ENCODE measurements at places on chromosomes 3 and 15.

- H3K27me3 ChIP-seq = no peaks in the 10 kb centered on the region
- no peak for DNase-seq
- H3K4me1 ChIP-seq = no peaks in the 10 kb centered on the region
- H3K4me3 ChIP-seq = no peak overlapping the region
- H3K27ac ChIP-seq = no peak overlapping the region
Measured at GRCh38 chr15:35013370-35013769, 25.3 kb upstream of the ZNF770 start.

DNA sequence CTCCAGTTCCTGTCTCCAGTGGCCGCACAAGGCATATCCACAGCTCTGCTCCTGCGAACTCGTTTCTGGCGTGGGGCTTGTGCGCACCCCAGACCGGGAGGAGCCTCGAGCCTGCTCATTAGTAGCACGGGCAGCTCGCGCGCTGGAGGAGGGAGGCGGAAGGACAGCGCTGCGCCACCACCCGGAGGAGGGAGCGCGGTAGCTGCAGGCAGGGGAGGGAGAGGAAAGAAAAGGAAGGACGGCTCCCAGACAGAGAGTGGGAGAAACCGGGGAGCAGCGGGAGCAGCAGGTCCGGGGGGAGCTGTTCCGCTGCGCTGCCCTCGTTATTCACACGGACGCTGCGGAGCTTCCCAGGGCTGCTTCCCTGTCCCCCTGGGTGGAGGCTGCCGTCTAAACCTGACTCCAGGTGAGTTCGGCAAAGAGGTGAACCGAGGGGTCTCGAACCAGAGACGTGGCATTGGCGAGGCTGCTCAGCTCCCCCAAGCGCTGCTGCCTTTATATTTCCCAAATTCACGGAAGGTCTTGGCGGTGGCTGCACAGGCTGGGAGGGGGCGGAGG is 121.3 kb upstream of the ZNF717 start:
- DNase-seq = no peak
- H3K36me3 ChIP-seq = no peaks in the 10 kb centered on the region
- H3K4me1 ChIP-seq = no peaks in the 10 kb centered on the region
- H3K4me3 ChIP-seq = no peak overlapping the region
- H3K27ac ChIP-seq = no peak overlapping the region

- H3K4me3 ChIP-seq = no peak overlapping the region
- H3K36me3 ChIP-seq = no peaks in the 10 kb centered on the region
- H3K4me1 ChIP-seq = no peaks in the 10 kb centered on the region
- DNase-seq = no peak
- H3K27me3 ChIP-seq = no peaks in the 10 kb centered on the region
Measured at GRCh38 chr3:53213276-53213675, 42.5 kb downstream of the TKT start.

- no peaks in the 10 kb centered on the region for H3K27me3 ChIP-seq
- no peaks in the 10 kb centered on the region for H3K4me1 ChIP-seq
- no peak overlapping the region for H3K4me3 ChIP-seq
- no peaks in the 10 kb centered on the region for H3K36me3 ChIP-seq
Measured at GRCh38 chr3:190345027-190345821, 23.0 kb upstream of the CLDN1 start.

DNA sequence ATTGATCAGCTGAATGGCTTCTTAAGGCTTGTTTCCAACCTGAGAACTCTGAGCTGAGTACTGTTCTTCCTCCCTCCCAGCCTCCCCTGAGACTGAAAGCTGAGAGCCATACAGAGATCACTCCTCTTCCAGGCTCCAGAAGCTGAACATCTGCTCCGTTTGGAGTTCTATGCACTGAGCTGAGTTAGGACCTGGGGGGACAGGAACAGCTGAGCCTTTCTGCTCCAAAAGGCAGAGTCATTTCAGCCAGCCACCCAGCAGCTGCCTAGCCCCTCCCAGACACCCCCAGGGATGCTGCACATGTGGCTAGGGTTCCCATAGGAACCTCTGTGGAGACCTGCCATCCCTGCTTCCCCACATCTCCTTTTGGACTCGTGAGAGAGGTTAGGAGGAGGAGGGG is 64.2 kb upstream of the GLCE start:
- H3K4me1 ChIP-seq = no peaks in the 10 kb centered on the region
- no peaks in the 10 kb centered on the region for H3K27me3 ChIP-seq
- H3K27ac ChIP-seq = no peak overlapping the region
- no peak for DNase-seq
- H3K36me3 ChIP-seq = no peaks in the 10 kb centered on the region
- H3K4me3 ChIP-seq = no peak overlapping the region

GRCh38 chr3:32821686-32822296 is 4.0 kb downstream of the TRIM71 start:
- H3K4me3 ChIP-seq = no peak overlapping the region
- H3K4me1 ChIP-seq = peaks cover 5% of the 10 kb centered on the region
- H3K27me3 ChIP-seq = peaks cover 11% of the 10 kb centered on the region
- no peaks in the 10 kb centered on the region for H3K36me3 ChIP-seq
- no peak overlapping the region for H3K27ac ChIP-seq

DNA sequence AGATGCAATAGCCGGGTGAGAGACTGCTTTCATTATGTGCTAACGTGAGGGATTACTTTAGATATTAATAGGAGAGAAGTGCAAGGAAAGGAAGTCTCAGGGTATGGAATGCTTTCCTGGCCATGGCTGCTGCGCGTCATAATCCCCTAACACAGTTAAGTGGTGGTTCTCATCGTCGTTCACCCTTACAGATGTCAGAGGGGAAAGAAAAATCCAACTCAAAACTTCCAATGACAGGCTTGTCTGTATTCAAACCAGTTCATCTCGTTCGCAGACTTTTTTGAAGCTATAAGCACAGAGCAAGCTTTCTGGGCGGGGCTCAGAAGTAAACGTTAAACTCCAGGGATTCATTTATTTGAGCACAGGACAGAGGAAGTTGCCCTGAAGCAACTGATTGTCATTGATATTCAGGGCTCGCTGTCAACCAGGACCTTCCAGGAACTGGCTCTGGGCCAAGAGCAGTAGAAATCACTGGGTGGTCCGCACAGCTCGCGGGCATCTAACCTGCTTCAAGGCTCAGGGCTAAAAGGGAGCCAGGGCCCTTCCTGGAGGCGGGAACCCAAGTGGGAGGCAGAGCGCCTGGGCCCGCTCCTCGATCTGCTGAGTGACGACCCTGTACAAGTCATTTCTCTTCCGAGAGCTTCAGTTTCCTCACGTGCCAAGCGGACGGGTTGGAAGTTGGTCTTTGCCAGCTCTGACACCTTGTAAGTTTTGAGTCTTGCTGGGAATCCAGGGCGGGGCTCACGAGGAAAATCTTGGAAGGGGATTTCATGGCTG is 1.1 kb upstream of the LPP start:
- DNase-seq = no peak
- peak overlapping the region; percentile 81 for H3K4me3 ChIP-seq
- H3K27me3 ChIP-seq = no peaks in the 10 kb centered on the region
- H3K27ac ChIP-seq = peak overlapping the region; percentile 99
- H3K36me3 ChIP-seq = no peaks in the 10 kb centered on the region

DNA sequence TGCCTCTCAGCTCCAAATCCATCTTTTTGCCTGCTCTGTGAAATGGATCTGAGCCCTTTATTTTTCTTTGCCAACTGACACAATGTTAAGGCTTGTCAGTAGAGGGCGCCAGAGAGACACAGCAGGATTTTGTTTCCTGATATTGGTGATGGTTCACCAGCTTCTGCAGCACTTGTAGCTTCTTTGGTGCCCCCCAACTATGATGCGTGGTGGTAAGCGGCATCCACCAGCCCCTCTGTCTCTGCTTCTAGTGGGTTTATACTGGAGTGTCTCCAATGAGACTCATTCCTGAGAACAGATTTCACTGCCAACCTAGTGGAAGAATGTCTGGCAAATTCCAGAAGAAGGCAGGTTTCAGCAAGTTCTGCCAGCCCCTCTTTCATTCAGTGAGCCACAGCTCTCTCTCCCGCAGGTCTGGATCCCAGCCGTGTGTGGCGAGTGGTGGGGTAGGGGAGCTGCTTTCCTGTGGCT is 471.9 kb upstream of the FRG2C start:
- H3K27me3 ChIP-seq = no peaks in the 10 kb centered on the region
- no peaks in the 10 kb centered on the region for H3K4me1 ChIP-seq
- DNase-seq = no peak
- no peaks in the 10 kb centered on the region for H3K36me3 ChIP-seq
- no peak overlapping the region for H3K4me3 ChIP-seq

DNA sequence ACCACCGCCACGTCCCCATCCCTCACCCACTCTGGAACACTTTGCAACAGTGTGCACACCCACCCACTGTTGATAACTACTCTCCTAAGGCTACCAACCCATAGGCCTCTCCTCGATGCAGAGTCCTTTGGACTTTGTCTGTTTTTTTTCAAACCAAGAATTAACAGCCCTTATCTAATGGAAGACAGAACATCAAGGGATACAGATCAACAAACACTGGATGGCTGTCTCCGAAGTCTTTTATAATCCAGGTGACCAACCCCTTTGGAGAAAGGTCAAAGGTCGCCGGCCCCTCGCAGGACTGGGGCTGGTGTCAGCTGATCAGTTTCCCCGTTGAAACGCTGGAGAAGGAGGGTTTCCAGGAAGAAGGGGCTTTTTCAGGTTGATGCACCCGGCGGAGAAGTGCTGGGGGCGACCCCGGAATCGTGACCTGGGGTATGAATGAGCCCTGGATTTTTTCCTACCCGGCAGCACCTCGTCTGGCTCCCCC is 532 bp downstream of the B4GALT4 start:
- no peaks in the 10 kb centered on the region for H3K27me3 ChIP-seq
- peaks cover 12% of the 10 kb centered on the region for H3K36me3 ChIP-seq
- H3K27ac ChIP-seq = peak overlapping the region; percentile 96
- DNase-seq = no peak
- H3K4me3 ChIP-seq = peak overlapping the region; percentile 86

Measured in ascending aorta (tissue), 2 donors.